ENCODE measurements at places on chromosomes 5 and 9.
A peak's percentile ranks its signal among the peaks of the same experiment; 100 is the strongest.

GRCh38 chr9:106120071-106120470 is 425.7 kb downstream of the TMEM38B start:
- DNase-seq, result no peak

GRCh38 chr5:138502121-138502520 is 36.8 kb downstream of the EGR1 start:
- DNase-seq, result no peak

DNA sequence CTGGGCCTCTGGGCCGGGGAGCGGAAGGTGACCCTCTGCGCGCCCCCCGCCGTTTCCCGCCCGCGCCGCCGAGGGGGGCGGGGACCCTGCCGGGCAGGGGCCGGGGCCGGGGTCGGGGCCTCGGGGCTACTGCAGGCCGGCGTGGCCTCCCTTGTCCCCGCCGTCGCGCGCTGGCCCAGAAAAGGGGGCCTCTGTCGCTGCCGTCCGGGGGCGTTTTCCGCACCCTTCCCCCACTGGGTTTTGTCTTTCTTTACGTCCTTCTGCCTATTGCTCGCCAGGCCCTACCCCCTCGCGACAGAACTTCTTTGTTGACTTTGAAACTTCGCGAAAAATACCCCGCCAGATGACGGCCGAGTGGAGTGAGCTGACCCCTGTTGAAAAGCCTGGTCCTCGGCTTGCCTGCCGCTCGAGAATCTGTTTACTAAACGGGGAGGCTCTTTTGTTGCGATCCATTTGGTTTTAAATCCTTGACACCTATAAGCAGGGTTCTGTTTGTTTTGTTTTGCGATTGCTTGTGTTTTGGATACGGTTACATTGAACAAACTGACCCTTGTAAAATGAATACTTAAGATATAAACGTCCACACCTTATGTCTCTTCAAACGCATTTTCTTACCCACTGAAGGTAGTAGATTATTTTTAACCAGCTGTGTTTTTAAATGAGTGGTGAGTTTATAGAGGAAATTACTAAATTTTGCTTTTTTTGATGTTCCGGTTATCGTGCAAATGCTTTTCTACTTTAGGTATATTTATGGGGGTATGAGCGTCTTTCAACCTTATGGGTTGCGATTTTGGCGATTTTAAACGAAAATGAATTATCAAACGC is 765 bp downstream of the MARCHF6 start:
- peak; percentile 58 for DNase-seq

- DNase-seq, result no peak
Measured at GRCh38 chr5:81409896-81410295, 16.0 kb upstream of the ACOT12 start.

GRCh38 chr5:62585306-62585705 is 6.7 kb downstream of the LRRC70 start:
- no peak for DNase-seq

DNA sequence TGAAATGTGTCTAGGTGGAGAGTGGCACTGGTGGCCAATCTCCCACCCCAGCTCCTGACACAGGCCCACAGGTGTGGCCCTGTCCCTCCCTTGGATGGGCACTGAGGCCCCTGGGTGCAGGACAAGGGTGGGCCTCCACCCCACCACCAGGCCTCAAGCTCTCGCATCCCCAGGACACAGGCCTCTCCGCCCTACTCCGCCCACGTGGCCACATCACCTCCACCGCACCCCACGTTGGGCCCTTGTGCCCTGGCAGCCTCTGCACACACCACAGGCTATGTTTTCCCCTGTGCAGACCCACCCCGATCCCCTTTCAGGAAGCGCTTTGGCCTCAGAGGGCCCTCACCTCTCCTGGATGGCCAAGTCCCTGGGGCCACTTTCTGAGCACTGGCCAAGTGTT is 54.7 kb downstream of the SECISBP2 start:
- no peak for DNase-seq

DNA sequence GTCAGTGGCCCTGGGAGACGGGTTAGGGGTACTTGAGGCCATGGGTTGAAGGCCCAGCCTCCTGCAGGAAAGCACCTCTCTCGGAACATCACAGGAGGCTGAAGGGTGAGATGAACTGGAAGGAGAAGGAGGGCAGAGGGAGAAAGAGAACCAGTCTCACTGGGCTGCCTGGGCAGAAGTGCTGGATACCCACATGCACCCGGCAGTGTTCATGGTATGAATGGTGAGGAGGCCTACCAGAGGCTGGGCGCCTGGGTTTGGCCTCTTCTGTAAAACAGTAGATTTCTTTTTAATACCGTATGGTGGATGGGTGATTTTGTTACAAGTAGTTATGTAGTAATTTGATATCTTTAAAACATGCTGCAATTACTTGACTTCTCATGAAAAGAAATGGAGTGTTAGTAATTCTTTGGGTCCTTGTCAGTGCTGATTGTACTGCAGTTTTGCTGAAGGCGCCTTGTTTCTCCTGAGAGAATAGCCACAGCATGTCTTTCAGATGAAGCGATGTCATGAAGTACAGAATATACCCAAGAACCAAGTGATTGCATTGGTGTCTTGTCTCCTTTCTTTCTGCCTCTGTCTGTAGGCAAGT is 258.6 kb downstream of the FANCC start:
- no peak for DNase-seq

DNA sequence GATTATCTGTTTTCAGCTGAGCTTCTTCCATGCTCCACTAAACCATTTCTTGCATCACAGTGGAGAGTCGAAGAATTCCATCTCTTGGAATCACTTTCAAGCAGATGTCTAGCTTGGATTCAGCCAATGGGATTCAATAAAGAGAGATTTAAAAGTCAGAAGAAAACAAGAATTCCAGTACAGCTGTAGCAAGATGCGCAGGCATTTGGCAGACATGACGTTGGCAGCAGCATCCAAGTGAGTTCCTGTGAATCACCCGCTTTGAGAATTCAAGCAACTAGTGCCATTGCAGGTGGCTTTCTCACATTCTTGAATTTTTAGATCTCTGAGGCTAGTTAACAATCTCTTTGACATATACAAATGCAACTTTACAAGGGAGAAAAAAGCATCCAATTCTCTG is 467.0 kb downstream of the CDH10 start:
- no peak for DNase-seq
